ENCODE measurements at places on chromosomes 11 and 22.
A peak's percentile ranks its signal among the peaks of the same experiment; 100 is the strongest.

DNA sequence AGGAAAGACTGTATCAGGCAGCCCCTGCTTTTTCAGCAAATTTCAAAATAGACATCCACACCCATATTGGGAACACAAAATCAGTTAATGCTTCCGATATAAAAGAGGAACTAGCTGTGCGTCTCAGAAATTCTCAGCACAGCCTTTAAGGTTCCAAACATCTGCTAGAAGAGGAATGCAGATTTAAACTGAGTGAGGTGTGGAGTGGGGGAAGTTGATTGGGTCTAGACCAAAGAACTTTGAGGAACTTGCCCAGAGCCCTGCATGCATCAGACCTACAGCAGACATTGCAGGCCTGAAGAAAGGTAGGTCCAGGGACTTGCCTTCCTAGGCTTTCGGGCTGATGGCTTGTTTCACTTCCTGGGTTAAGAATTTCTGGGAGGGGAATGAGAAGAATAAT is at the start of gene MS4A4A:
Gene MS4A4A (plus strand): TSS at position 255 of the 400 bp plus-strand sequence. CDS start 10 bp downstream, at position 265.
- DNase-seq = no peak

DNA sequence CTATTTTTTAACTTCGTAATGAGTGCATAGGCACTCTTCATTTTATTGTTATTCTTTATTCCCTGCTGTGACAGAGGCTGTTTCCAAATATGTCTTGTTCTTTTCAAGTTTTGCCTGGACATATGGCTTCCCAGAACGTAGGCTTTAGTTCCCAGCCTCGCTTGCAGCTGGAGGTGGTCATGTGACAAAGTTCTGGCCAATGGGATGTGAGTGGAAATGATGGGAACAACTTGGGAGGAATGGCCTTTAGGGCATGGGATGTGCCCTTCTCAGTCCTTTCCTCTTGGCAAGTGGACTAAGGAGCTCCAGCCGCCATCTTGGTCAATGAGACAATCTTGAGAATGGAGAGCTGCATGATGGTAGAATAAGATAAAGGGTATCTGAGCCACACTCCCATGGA is 70.8 kb upstream of the EIF3D start:
- DNase-seq = no peak

DNA sequence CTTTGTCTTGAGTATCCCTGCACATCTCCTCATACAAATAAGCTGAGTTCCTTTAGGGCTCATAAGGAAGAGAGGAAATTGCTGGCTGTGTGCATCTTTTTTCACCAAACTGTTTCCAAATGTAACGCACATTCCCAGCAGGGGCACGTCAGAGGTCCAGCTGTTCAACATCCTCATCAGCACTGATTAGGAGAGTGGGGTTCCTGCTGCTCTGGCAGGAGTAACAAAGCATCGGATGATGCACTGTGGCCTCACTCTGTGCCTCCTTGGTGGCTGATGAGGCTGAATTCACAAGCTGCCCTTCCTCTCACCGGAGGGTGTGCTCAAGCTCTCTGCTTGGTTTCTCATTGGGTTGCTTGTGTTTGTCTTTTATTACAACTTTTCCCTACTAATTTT is 35.5 kb upstream of the SLC25A1 start:
- no peak for DNase-seq

DNA sequence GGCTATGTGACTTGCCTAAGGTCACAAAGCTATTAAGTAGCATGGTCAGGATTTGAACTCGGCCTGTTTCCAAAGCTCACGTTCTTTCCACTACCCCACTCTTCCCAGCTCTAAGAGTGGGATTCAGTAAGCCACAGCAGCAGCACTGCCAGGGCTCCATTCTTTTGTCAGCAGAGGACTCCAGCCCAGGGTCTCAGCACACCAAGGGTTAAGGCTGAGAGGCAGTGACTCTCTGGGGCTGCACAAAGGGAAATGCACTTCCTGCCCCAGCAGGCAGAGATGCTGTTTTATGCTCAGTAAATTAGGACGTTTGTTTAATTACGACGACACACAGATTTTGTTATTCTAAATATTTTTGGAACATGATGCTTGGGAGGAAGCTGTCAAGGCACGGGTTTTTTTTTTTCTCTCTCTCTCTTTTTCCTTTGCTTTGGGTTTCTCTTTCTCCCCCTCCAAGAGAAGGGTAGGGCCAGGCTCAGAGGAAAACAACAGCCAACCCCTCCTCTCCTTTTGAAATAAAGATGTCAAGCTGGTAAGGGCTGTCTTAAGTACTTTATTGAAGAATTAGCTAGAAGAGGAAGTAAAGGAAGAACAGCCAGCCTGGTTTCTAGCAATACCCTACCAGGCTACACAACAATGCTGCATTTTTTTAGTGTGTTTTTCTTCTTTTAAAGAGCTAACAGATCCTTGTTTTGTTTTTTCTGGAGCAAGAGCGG is 2.8 kb downstream of the MYH9 start:
- DNase-seq = peak; percentile 44

DNA sequence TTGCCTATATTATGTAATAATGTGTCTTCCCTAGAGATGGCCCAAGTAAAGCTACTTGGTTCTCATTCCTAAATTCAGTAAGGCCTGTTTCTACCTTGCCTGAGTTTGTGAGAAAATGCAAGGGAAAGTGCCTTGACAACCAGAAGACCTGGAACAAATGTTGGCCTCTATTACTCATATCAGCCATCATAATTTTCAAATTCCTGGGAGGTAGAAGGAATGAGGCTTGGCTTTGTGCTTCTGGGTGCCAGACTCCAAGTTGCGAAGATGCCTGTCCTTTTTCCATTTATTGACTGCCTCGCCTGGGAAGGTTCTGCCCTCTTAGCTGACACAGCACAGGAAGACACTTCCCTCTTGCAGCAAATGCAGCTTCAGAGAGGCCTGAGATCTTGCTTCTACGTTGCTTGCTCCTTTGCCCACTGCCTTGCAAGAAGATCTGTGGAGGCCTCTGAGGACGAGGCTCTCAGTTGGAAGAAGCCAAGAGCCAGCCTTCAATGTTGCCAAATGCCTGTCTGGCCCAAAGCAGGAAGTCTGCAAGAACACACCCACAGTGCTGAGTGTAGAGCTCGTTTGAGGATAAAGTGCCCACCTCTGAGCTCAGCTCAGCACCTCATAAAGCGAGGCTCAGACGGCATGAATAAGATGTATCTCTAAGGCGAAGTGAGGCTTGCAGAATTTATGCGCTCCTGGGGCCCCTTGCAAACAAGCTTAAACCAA is 120.1 kb downstream of the GALNT18 start:
- no peak for DNase-seq

DNA sequence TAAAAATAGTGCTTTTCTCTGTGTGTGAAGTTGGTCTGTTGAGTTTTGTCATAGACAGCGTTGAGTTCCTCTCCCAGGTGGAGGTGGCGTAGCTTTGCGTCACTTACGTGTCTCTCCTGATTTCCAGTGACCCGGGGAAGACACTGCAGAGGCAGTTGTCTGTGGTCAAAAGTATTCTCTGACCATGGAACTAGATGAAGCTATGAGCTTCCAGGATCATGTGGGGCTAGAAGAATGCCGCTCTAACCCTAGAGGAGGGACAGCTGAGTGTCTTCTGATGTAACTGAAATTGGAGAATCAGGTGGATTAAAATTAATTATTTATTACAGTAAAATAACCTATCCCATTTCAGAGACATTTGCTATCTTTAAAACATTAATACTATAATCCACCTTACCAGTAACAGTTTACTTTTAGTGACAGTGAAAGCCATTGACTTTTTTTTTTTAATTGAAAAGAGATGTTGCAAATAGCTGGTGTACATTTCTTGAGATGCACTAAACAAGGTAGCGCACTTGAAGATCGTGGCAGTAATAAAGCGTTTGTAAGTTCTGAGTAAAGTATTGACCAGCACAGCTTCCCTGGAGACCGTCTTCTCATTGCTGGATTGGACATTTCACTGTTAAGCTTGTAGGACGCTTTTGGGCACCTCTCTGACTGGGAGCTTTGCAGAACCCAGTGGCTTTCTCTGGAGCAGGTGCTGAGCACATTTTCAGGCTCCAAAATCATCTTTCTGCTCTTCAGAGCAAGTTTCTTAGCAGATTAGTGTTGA is 9.7 kb downstream of the CAT start:
- DNase-seq = no peak

- no peak for DNase-seq
These were observed 5.4 kb downstream of the HYOU1 start for GRCh38 chr11:119051440-119052162.

- no peak for DNase-seq
These were observed 301.1 kb downstream of the BUD13 start for GRCh38 chr11:116471608-116472256.

DNA sequence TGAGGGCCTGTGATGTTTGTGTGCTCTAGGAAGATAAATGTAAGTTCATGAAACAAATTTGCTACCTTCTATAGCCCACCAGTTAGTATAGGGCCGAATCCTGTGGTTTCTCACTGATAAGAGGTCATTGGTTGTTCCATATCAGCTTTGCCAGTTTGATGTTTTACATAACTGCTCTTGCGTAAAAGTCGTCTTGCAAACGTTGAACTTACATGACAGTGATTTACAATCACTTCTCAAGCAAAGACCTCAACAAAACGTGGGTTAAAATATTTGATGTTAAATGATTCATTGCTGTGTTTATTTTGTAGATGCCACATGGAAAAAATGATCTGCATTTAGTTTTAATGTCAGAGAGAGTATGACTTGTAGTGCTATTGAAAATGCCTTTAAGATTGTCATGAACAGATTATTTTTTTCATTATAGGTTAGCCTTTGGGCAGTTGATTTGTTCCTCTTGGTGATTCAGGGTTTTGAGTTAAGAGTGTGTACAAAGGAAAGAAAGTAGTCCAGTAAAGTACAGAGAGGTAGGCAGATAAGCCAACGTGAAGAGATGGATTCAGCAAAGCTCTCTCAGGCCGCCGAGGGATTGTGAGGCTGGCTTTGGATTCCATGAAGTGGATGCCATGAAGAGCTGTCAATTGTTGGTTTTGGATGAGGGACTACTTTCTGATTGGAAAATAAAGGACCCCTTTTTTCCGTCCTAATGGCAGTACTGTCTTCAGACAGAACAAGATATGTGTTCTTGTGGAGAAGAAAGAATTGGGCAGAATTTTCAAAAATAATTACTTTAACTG is 2.6 kb downstream of the EWSR1 start:
- peak; percentile 77 for DNase-seq

- no peak for DNase-seq
These were observed 17.2 kb upstream of the C1QTNF4 start for GRCh38 chr11:47611348-47611794.

- DNase-seq = no peak
These were observed 110.1 kb downstream of the NOX4 start for GRCh38 chr11:89381094-89381493.

- no peak for DNase-seq
These were observed 77.7 kb upstream of the SORL1 start for GRCh38 chr11:121374286-121374985.

DNA sequence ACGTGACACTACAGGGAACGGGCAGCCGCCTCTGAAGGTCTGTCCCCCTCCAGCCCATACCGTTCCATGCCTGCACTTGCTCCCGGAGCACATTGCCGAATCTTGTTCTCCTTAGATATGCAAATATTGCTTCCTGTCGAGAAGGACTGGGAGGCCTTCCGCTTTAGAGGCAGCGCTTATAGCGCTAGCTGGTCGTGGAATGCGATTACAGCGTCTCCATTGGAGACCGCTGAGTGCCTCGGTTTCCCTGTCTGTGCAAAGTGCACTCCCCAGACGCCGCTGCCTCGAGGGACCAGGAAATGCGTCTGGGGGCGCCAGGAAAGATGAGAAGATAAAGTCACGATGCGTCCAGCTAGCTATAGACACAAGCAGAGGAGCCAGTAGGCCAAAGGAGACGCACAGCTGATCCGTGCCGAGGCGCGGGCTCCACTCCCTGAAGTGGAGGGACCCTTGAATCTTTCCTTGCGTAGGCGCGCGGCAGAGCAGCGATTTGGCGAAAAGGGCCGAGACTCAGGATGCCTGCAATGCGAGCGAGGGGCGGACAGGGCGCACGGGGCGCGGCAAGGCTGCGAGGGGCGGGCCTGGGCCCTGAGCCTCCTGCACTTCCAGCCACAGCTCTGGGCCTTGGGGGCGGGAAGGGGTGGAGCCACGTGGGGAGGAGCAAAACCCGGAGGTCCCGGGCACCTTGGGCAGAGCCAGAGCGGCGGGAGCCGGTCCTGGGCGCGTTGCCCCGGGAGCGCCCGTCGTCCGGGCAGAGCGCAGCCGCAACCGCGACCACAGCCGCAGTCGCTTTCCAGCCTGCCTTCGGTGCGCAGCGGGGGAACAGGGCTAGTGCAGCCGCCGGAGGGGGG is at the start of gene RASSF10:
Gene RASSF10 (plus strand): TSS at position 692 of the 851 bp plus-strand sequence. CDS start 261 bp downstream, outside the sequence.
- peak; percentile 91 for DNase-seq

GRCh38 chr11:10495464-10495786 is 40.4 kb downstream of the AMPD3 start:
- DNase-seq = no peak

DNA sequence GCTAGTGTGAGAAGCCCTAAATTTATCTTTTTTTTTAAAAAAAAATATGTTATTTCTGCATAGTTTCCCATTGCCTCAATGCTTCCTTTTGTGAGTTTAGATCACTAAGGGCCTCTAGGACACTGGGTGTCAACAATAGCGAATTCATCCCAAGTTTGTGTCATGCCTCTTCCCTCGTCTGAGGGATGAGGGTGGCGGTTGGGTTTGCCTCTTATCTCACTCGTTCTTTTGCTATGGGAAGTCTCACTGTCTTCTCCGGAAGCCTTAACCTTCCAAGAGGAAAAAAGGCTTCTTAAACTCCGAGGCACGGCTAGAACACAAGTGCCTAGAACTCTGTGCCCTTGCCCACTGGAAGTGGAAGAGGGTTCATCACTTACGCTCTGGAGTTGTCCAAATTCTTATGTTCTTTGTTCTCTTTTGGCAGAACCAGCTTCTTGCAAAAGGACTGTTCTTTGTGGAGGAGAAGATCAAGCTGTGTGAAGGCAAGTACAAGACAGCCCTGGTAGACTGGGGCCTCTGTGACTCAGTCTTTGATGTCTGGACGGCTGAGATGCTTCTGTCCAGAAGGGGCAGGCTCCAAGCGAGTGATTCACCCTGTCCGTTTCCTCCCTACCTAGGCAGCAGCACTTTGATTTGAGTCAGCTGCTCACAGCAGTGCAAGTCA is 78.5 kb downstream of the TRAF6 start:
- peak; percentile 74 for DNase-seq

- DNase-seq = no peak
These were observed 25.7 kb downstream of the LRFN4 start for GRCh38 chr11:66882561-66883015.

All from small intestine (tissue), 16 donors.